HEK293T (cell line): ENCODE measurements at places on chromosomes 4 and X.

DNA sequence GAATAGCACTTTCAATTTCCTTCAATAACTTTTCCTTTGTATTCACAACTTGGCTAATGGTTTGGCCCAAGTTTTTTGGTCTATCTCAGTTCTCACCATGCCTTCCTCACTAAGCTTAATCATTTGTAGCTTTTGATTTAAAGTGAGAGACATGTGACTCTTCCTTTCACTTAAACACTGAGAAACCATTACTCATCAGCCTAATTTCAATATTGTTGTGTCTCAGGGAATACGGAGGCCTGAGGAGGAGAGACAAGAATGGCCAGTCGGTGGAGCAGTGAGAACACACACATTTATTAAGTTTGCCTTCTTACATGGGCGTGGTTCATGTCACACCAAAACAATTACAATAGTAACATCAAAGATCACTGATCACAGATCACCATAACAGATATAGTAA is 56.7 kb downstream of the TSPAN5 start:
- no peak for DNase-seq

DNA sequence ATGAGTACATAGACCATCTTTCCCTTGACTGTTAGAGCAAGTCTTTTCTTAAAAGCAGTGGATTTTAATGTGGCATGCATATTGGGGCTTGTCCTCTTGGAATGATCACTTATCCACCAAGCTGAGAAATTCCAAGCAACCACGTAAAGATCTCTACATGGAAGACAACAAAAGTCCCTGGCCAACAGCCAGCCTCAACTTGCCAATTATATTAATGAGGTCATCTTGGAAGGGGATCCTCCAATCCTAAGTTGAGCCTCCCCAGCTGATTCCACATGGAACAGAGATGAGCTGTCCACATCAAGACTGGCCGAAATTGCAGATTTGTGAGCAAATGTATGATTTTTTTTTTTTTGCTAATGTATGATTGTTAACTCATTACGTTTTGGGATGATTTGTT is 20.6 kb upstream of the FTHL17 start:
- DNase-seq, result no peak

DNA sequence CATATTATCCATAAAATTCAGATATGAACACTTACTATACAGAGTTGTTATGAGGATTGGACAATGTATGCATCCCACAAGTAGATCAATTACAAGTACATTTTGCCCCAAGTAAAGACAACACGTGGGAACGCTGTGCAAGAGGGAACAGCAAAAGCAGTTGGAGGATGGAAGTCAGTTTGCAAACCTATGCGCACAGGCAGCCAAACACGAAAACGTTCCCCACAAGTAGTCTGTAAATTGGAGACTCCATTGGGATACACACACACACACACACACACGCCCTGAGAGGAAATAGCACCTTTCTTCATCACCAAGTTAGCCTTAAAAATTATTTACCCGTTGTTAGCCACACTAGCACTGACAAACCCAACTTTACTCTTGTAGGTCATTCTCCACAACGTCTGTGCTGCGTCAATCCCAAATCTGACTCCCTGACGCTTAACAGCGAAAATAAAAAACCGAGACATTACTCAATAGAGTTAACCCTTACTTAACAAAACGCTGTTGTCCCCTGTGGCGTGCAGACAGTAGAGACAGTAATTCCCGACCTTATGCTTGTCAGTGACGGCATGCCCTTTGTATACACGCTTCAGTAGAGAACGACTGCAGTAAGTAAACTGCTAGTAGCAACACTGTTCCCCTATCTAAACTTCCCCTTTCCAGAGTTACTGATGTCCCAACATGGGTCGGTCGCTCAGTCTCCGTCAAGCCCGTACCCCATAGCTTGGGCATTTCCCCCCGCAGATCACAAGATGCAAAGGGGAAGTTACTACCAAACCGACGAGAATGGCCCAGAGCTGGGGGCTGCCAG is 730 bp downstream of the MANBA start:
- DNase-seq, result peak; percentile 27

- no peak for DNase-seq
These were observed 71.2 kb downstream of the TSPAN7 start for GRCh38 chrX:38632516-38632915.

DNA sequence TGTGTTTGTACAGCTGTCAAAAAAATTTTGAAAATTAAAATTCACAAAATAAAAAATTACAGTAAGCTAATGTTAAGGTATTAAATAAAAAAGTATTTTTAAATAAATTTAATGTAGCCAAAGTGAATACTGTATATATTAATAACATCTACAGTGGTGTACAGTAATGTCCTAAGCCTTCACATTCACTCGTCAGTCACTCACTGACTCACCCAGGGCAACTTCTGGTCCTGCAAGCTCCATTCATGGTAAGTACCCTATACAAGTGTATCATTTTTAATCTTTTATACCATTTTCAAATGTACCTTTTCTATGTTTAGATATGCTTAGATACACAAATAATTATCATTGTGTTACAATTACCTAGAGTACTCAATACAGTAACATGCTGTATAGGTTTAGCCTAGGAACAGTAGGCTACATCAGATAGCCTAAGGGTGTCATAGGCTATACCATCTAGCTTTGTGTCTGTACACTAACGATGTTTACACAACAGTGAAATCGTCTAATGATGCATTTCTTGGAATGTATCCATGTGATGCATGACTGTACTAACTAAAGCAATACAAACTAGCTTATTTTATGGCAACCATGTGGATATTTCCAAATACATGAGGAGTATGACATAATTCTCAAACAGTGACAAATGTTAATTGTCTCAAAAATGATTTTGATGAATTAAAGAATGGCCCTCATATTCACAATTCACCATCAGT is 13.7 kb downstream of the DDX60 start:
- no peak for DNase-seq

DNA sequence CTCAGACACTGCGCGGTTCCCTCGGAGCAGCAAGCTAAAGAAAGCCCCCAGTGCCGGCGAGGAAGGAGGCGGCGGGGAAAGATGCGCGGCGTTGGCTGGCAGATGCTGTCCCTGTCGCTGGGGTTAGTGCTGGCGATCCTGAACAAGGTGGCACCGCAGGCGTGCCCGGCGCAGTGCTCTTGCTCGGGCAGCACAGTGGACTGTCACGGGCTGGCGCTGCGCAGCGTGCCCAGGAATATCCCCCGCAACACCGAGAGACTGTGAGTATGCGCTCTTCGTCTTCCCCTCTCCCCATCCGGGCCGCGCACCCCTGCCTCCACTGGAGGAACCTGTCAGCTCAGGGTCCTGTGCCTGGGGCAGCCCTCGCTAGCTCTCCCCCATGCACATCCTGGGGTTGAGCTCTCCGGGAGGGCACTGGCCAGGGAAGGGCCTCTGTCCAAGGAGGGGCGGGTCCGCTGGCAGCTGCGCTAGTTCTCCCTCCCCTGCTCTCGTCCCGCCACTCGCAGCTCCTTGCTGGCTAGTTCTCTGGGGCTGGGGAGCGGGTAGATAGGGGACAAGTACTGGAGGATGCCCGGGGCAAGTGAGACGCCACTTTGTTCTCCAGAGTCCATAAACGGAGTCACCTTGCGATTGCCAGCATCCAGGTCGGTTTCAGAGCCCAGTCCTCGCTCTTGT is 2.2 kb downstream of the SLIT2 start:
- DNase-seq, result no peak

DNA sequence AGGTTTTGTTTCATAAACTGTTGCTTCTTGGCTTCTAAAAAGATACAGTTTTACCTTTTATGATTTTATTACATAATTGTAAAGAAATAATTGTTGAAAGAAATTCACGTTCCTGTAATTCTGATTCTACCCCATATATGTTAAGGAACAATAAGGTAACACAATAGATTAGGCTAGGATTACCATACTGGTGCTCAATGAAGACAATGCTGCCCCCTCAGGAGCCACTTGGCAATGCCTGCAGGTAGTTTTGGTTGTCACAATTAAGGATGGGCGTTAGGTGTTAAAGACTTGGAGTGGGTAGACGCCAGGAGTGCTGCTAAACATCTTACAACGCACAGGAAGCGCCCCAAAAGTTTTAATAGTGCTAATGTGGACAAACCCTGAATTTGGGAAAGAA is 133.2 kb downstream of the NLGN4X start:
- no peak for DNase-seq

DNA sequence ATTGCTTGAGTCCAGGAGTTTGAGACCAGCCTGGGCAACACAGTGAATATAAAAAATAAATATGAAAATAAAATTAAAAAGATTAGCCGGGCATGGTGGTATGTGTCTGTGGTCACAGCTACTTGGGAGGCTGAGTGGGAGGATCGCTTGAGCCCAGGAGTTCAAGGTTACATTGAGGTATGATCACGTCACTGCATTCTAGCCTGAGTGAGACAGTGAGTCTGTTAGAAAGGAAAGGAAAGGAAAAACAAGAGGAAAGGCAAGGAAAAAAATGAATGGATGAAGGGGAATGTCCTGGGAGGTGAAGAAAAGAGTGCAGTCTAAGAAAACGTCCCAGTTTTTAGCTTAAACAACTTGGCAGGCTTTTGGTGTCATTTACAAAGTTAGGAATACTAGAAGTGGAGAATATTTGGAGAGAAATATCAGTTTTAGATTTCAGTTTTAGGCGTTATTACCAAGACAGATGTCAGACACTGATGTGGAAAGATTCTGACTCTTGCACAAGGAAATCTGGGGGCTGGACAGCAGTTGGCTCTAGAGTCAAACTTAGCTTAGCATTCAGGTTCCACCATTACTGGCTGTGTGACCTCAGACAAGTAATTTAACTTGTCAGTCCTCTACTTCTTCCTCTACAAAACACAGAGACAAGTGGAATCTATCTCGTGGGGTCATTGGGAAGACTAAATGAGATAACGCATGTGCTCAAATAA is 139.0 kb downstream of the TSPAN5 start:
- DNase-seq, result no peak

- no peak for DNase-seq
These were observed 128.0 kb downstream of the ARHGEF9 start for GRCh38 chrX:63656871-63657580.

DNA sequence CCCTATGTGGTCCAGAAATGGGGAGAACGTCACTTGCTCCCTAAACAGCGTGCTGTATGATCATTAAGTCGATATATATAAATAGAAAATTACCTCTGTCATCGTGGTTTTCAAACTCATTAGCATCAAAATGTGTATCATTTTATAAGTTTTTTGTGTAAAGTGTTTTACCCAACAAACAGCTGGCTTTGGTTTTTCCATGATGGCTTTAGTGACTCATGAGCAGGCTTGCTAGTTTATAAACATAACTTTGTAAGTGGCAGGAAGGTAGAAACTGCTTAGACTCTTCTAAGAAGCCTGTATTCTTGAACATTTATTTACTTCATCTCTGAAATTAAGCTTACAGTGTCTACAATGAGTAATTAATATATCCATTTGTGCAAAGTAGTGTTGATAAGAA is 108.4 kb upstream of the DIPK2B start:
- DNase-seq, result no peak

GRCh38 chr4:140156529-140157171 is 2.7 kb upstream of the MAML3 start:
- DNase-seq, result no peak

- DNase-seq, result no peak
These were observed 193.5 kb upstream of the NEIL3 start for GRCh38 chr4:177116161-177116560.

GRCh38 chrX:112820364-112821268 is 20.0 kb downstream of the AMOT start:
- no peak for DNase-seq

DNA sequence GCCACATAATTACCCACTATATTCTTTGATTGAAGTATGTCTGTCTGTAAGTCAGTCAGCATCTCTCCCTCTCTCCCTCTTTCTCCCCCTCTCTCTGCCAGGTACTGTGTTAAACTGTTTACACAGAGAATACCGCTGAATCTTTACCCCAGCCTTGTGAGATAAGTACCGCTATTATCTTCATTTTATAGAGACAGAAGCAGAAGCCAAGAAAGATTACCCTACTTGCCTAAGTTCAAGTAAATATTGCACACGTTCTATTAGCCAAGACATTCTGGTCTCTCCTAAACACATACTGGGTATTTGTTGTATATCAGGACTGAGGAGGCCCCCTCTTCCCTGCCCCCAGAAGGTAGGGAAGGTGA is 695 bp upstream of the GPR101 start:
- no peak for DNase-seq

- no peak for DNase-seq
These were observed 71.9 kb downstream of the KCNIP4 start for GRCh38 chr4:21876711-21877110.

- DNase-seq, result no peak
These were observed 25.6 kb downstream of the ELF4 start for GRCh38 chrX:130084631-130085237.

DNA sequence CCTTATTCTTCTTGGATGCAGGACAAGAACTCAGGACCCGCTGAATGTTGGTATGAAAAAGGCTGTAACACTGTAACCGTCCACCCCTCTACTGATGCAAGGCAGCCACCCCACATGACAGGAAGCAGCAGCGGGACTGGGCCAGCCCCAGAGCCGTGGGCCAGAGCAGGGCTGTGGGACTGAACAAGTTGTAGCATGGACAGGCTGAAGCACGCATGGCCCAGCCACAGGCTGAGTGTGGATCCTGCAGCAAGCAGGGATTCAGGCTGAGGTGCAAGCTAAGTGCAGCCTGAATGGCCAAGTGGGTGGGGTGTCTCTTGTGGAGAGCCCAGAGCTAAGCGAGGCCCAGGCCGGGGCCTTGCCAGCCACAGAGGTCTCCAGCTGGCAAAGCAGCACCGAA is 632.2 kb downstream of the SPOCK3 start:
- DNase-seq, result no peak

DNA sequence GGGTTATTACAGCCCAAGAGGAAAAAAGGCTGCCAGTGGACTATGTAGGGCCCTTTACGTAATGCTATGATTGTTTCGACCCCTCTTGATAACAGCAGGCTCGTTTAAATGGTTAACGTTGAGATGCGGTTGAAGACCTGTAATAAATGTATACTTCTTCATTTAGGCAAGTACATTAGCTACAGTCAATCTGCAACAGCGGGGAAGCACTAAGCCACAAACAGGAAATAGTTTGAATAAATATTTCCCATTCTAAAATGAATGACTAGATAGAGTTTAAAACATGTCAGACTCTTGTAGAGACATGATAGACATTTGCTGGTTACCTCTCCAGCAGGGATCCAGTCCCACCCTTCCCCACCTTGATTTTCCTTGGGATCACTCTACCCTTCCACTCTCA is 38.1 kb upstream of the STIM2 start:
- DNase-seq, result no peak

DNA sequence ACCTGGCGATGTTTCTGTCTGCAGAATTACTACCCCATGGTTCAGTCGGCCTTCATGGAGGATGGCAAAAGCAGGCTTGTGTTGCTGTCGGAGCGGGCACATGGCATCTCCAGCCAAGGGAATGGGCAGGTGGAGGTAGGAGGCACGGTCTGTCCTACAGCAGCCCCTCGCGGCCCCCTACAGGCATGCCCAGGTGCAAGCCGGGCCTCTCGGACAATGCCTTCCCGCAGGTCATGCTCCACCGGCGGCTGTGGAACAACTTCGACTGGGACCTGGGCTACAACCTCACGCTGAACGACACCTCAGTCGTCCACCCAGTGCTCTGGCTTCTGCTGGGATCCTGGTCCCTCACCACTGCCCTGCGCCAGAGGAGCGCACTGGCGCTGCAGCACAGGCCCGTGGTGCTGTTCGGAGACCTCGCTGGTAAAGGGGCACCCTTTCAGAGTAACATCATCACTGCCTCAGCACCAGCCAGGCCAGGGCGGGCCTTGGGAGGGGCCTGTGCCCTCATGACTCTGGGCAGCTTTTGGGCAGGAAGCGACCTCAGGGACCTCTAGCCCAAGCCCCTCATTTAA is 29.5 kb upstream of the MRFAP1 start:
- no peak for DNase-seq

GRCh38 chr4:139972305-139972704 is 181.7 kb downstream of the MAML3 start:
- no peak for DNase-seq

GRCh38 chr4:152805071-152805650 is 25.4 kb downstream of the ARFIP1 start:
- no peak for DNase-seq
